ENCODE measurements at places on chromosomes 3 and 15.

GRCh38 chr3:162437480-162437879 is 940.9 kb downstream of the OTOL1 start:
- peak; percentile 16 for DNase-seq

GRCh38 chr3:134993011-134993410 is 198.0 kb downstream of the EPHB1 start:
- DNase-seq: no peak

- peak; percentile 60 for DNase-seq
These were observed 740 bp upstream of the NSMCE3 start for GRCh38 chr15:29270169-29270955.

- DNase-seq: peak; percentile 39
These were observed 67.9 kb upstream of the AKAP13 start for GRCh38 chr15:85312486-85312885.

GRCh38 chr3:152865668-152866245 is 30.8 kb downstream of the P2RY1 start:
- no peak for DNase-seq

GRCh38 chr3:57335283-57335938 is 42.9 kb upstream of the ASB14 start:
- DNase-seq: no peak

DNA sequence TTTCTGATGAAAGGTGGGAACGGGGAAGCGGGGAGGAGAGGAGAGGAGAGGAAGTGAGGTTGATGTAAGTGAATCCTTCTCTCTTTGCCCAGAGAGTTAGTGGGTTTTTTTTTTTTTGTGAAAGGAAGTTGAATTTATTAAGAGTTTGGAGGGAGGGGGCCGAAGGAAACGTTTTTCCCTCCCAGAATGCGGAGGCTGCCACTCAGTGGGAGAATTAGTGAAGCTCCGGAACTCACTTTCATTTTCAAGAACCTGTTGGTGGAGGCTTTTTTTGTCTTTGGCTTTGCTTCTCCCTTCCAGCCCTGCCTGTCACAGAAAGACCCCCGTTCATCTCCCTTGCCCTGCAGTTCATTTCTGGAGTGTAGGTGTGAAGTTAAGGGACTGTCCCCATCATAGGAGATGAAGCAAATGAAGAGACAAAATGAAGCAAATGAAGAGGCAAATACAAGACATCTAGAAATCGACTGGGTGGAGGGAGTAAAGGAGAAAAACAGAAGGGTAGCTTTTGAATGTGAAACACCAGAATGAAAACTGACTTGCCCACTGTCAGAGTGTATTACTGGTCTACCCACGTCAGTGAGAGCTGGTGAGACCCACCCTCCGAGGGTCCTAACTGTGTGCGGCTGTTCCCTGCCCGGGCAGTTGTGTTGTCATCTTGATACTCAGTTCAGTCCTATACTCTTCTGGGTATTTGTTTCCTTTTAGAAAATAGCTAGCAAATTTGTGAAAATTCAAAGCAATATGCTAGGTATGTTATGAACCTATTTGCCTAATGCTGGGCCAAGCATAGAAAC is 91.5 kb downstream of the ITPR1 start:
- DNase-seq: peak; percentile 23

DNA sequence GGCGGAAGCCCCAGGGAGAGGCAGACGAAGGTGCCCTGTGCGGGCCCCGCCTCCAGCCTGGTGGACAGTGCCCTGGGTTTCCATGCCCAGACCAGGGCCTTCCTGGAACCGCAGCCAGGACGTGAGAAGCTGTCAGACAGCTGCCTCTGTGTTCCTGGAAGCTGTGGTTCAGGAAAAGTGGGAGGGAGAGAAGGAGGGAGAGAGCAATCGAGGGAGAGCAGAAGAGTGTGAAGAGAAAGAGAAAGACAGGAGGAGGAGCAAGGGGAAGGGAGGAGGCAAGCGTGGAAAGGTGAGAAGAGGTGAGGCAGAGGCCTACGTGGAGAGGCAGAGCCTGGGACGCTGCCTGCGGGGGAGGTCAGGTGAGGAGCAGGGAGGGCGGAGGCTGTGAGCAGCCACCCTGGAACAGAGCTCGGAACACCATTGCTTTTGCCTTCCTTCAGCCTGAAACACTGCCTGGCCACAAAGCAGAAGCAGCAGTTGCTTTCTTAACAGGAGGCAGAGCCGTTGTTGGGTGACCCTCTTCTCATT is 18.6 kb downstream of the ZDHHC19 start:
- no peak for DNase-seq

DNA sequence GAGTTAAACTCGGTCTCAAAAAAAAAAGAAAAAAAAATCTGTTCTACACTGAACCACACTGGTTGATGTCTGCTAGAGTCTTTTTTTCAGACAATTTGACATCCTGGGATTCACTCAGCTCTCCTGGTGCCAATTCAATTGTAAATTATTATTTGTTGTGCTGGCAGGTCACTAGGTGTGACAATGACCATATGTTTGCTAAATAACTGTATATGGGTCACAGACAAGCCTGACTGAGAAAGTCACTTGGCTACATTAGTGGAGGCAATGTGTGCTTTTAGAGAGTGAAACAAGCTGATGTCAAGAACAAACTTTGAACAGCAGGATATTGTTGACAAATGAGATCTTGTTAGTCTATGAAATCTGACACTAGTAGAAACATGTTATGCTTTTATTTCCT is 1379.1 kb downstream of the ZPLD1 start:
- DNase-seq: no peak

DNA sequence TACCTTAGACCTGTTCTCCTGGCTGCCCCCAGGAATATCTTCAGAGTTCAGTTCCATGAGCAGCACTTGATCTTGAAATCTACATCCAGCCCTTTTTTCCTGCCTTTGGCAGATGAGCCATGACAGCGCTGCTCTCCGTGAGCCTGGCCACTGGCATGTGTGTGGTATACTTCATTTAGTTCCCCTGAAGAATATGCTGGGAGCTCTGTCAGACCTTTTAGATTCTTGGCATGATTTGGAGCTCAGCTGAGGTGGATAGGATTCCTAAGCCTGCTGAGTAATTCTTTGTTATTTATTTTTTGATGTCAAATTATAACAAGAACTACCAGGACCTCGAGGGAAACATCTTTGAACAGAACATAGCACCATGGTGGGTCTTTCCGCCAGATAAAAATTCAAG is 121.7 kb downstream of the EDEM1 start:
- DNase-seq: peak; percentile 10

DNA sequence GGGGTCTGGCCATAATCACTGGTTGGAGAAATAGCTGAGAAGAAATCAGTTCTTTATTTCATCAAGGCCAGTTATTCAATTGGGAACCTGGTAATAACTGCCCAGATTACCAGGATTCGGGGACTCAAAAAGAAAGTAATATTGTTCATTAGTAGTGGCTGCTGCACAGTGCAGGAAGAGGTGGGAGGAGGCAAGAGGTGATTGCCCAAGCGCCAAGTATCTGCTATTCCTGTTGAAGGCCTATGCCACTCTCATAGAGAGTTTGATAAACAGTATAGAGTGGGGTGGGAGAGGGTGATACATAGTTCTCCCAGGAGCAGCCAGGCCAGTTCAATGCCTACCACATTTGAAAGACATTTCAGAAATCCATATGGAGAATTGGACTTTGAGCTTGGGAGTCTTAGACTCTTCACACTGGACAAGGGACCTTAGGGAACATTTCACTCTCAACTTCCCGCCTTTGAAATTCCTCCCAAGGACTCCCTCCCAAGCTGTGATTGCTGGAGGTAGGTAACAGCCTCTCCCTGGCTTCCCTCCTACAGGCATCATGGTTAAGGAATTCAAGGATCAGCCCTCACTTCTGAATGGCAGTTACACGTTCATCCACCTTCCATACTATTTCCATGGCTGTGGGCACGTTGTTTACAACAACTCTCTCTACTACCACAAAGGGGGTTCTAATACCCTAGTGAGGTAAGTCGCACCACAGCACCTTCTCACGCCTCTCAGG is 59.8 kb downstream of the GLDN start:
- DNase-seq: no peak

- DNase-seq: no peak
These were observed 36.3 kb downstream of the SRGAP3 start for GRCh38 chr3:9213019-9213634.

DNA sequence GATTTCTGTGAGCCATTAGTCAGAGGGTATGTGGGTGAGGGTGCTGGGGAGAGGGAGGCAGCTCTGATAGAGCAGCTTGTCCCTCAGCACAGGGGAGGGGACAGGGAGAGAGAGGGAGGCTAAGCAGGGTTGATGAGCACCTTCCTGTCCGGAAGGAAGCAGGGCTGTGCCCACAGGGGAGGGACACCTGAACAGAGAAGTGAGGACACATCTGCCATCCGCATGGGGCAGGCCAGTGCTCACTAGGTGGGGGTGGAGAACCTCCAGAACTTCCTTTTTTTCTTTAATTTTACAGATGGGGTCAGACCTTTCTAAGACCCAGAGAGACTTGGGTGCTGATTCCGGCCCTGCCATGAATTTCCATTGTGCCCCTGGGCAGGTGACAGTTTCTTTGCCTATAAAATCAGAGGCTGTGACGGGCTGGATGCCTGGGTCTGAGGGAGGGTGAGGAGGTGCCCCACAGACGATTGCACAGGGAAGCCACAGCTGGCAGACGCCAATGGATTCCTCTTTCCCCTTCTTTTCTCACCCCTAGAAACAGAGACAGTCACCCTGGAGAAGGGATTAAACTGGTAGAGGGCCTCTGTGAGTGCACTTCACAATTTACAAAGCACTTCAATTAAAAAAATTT is 4.1 kb upstream of the TGM5 start:
- no peak for DNase-seq

DNA sequence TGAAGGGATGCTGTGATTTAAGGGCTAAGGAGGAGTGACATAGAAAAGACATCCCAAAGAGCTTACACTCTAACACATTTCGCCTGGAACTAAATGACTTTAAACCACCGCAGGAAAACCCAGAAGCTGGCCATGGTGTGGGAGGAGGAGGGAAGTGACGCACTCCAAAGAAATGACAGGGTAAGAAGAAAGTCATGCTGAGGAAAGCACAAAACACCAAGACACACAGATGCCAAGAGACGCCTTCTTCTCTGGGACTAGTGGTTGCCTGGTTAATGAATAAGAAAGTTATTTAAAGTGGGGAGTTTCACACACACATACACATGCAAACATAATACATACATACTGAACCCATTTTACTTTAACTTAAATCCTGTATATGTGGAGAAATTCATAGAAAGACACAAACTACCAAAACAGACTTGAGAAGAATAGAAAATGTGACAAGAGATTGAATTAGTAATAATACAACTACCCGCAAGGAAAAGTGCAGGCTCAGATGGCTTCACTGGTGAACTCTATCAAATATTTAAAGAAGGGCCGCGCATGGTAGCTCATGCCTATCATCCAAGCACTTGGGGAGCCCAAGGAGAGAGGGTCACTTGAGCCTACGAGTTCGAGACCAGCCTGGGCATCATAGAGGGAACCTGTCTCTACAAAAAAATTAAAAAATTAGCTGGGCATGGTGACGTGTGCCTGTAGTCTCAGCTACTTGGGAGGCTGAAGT is 125.5 kb downstream of the NSMCE3 start:
- DNase-seq: peak; percentile 82

- DNase-seq: no peak
These were observed 478.6 kb downstream of the AGBL1 start for GRCh38 chr15:86558252-86558651.

- DNase-seq: no peak
These were observed 18.1 kb downstream of the MOBP start for GRCh38 chr3:39485547-39485946.

GRCh38 chr3:16378415-16378814 is 113.4 kb downstream of the OXNAD1 start:
- DNase-seq: no peak
